ENCODE measurements at places on chromosomes 3 and 15.

DNA sequence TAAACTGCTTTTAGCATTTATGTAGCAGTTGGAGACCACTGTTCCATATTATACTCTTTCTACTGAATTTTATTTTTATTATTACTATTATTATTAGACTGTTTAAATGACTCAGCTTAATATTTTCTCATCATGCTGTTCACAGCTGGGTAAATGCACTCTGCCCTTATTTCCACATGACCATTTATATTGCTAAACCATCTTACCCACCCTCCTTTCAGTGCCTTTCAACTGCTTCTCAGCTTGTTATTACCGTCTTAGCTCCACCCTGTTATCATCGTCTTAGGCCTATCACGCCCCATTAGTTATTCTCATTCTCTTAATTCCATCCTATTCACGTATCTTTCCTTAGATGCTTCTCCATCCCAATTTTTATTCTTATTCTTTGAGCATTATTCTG lies 212.6 kb downstream of the GAP43 start:
- DNase-seq: no peak

- no peak for DNase-seq
Measured at GRCh38 chr3:69082805-69083204, 1.9 kb upstream of the ARL6IP5 start.

DNA sequence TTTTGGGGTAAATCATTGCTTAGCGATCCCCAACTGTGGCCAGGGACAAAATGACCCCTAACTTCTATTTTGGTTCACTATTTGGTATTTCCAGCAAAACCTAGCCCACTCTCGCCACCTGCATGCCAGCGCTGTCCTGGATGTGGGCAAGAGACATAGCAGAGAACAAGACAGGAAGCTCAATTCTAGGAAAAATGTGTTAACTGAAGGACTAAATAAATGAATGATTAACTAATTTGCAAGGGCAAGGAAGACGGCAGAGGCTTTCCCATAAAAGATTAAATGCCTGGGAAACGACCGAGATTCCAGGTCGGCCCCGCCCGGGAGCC lies 408 bp downstream of the NICN1 start:
- no peak for DNase-seq

GRCh38 chr3:64016941-64017620 lies 6.2 kb downstream of the PSMD6 start:
- no peak for DNase-seq

DNA sequence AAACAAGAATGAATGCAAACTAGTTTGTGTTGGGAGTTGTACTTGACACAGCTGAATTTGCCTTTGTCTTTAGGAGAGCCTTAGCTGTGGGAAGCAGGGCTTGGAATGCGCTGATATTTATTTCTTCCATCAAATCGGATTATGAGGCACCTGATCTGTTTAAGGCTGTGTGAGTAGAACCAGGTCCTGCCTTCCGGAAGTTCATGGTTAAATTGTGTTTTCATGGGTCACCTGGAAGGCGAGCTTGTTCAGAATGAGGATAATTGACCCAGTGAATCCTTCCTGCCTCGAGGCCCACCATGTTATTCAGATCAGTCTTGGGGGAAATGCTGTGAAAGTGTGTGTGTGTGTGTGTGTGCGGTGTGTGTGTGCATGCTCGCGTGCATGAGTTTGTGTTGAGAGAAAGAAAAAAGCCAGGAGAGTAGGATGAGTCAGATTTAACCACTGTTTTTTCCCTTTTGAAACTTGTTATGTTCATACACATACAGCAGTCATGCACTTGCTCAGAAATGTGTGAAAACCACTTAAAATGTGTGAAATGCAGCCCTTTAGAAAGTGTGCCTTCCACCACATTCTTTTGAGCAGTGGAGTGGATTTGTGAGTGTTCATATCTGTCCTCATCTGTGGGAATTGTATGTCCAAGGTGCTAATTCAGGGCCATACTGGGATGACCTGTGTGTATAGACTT lies 36.7 kb downstream of the SMAD3 start:
- DNase-seq: no peak

DNA sequence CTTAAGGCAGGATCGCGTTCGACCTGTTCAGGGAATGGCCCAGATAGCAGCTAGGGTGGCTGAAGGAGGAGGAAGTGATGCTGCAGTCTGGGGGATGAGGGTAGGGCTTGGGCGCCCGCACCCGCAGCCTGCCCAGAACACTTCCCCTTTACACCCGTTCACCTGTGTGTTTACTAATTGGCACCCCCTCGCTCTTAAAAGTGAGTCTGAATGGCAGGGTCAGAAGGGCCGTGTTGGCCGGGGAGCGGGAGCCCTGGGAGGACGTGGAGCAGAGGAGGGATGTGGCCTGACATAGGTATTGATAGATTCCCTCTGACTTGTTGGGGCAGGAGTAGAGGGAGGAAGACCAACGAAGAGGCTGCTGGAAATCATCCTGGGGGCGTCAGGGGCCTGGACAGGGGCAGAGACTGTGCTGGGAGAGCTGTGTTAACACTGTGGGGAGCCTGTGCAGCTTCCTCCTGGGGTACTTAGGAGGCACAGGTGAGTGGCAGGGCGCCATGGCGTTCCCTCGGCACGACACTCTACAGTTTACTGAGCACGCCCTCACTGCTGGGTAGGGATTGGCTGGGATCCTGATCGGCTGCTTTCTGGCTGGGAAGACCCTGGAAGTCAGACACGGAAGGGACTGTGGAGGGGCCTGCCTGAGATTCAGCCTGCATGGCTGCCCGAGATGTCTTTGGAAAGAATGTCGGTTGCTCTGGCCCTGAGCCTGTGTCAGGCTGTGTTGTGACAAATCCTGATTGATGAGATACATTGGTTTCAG lies 51.7 kb downstream of the SLC6A6 start:
- no peak for DNase-seq

DNA sequence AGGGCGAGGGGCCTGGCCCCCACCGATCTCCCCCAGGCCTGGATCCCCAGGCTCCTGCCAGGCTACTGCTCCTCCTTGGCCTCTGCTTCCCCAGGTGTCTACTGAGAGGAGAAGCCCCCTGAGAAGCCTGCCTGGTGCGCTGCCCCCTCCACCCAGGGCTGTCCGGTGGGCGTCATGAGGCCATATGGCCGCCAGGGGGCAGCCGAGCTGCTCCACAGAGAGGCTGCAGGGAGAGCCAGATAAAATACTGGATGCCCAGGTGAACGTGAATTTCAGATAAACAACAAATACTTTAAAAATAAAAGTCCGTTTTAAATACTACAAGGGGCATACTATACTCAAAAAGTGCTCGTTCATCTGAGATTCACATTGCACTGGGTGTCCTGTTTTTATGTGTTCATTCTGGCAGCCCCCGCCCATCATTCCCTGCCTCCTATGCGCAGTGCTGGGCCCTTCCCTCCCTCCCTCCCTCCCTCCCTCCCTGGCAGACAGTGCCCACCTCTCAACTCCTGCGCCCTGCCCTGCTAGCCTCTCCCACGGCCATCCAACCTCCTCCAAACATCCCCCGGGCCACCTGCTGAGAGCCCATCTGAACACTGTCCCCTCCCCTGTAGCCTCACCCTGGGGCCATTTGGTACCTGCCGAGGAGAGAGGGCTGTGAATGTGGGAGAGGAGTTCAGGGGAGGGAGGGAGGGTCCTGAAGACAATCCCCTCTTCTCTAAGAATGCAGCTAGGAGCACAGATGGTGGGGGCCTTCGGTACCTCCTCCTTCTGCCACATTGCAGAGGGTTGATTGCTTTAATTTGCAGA lies 29.6 kb downstream of the PSTPIP1 start:
- DNase-seq: peak; percentile 80

DNA sequence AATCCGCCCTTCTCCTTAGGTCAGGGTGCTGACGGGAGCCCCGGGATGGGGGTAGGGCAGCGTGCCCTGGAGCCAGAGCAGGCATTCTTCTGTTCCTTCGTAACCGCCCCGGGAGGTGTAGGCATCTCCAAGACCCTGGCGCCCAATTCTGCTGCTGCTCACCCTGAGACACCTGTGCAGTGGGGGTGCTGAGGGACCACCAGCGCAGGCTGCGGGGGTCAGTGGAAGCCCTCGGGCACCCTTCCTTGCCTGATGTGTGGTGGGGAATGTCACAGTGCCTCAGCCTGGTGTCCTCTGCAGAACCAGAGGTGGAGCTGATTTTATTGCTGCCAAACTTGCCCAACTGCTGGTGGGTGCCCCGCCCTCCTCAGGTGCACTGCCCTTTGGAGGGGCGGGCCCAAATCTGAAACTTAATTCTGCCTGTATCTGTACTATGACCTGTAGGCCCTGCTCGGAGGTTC lies 7.3 kb downstream of the CSK start:
- no peak for DNase-seq

GRCh38 chr3:156551261-156551660 lies 3.7 kb downstream of the SSR3 start:
- no peak for DNase-seq

DNA sequence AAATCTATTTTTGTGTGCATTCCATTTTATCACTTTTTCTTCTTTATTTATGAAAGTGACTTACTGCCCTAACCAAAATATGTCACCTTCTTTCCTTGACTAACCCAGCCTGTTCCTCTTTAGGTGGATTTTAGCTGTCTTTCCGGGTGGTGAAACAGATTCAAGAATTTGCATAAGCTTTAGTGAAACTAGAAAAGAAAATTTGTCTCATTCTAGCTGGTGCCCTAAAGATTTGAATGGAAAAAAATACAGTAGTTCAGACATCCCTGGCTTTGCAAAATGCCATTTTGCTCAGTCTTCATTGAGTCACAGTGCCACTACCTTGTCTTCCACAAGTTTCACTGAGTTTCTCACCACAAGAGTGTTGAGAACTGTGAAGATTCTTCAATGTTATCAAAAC lies 28.2 kb upstream of the CCDC50 start:
- no peak for DNase-seq

- peak; percentile 59 for DNase-seq
Measured at GRCh38 chr15:28098766-28099554, at the start of gene OCA2. Gene OCA2, minus strand, starts transcription at chr15:28099315. Its CDS starts 17,441 bp downstream, at chr15:28081874.

DNA sequence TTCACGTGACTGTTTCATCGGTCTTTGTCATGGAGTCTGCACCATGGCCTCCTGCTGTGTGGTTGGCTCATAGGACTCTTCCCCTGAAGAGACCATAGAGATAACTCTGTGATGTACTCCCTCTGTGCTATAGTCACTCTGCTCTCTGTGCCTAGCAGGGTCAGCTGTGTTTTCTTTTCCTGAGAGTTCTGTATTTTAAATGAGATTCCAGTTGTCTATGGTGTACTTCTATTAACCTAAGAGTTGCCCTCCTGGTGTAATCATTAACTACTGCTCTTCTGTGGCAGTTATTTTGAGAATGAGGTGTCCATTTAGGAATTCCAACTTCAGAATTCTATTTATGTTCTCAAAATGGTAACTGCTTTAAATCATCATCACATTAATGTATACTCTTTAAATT lies 114.5 kb upstream of the ARPP21 start:
- DNase-seq: no peak

GRCh38 chr3:132405609-132406299 lies 11.5 kb upstream of the DNAJC13 start:
- no peak for DNase-seq

- no peak for DNase-seq
Measured at GRCh38 chr3:145243875-145244274, 917.1 kb downstream of the PLOD2 start.

DNA sequence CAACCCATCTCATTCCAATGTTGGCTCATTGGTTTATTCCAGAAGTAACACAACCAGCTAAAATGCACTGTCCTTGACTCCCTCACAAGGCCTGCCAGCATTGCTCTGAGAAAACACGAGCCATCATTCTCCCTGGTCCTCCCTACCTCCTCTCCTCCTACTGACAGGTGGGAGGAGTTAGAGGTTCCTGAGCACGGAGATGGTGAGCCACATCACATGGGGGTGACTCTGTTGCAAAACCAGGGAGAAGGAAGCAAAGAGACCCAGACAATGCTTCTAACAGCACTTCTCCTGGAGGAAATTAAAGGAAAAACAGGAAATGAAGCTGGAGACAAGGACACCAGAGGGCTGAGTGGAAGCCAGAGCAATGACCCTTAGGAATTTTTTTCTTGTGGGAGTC lies 667.4 kb downstream of the NTRK3 start:
- no peak for DNase-seq

DNA sequence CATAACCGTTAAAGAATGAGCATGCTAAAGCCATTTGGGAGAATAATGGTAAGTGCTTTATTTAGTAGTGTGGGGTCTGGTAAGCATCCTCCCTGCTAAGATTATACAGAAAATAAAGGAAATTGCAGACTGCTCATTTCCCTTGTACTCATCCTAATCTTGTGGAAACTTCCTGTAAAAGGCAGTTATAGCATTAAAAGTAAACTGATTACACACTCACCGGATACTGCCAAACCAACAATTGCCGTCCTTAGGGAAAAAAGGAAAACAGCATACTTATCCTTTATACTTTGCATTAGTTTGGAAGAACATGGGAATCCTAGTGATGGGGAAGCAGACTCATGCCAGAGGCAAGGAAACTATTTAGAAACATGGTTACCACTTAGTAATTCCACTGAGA lies 5.3 kb upstream of the SPRED1 start:
- DNase-seq: no peak

DNA sequence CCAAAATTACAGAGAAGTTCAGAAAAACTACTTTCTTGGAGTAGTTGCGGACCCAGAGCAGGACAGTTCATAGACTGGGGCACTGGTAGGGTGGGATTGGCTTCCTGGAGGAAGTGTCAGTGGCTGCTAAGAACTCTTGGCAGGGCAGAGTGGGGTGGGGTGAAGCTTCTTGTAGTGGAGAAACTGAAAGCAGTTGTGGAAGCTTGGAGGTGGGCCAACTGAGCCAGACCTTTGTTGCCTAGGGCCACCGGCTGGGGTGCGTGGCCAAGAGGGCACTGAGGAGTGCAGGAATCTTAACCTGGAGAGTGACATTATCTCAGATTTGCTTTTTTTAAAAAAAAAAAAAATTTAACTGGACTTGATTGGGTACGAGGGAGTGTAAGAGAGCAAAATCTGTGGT lies 3.1 kb downstream of the KAT2B start:
- no peak for DNase-seq

- no peak for DNase-seq
Measured at GRCh38 chr3:11735638-11736037, 91.9 kb upstream of the VGLL4 start.

- DNase-seq: no peak
Measured at GRCh38 chr3:13582366-13583250, 33.7 kb downstream of the FBLN2 start.

GRCh38 chr3:119177321-119177720 lies 3.9 kb downstream of the UPK1B start:
- DNase-seq: no peak

DNA sequence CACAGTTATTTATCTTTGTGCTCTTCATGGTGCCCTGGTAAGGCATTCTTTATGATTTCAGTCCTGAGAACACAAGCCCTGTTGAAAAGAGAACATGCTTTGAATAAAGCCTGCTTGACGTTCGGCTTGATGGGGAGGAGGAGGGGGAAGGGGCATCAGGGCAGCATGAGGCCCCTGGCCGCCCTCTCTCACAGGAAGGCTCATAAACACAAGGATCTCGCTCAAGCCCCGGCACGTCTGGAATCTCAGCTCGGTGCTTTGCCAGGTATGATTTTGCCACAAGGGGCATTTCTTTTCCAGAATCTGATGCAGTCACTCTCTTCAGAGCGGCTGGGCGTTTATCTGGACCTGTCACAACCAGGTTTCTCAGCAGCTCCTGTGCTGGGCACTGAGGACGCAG lies 129.4 kb downstream of the DNAJB8 start:
- no peak for DNase-seq

All from progenitor cell of endocrine pancreas (in vitro differentiated cells).